ENCODE measurements at places on chromosomes 5 and 9.

DNA sequence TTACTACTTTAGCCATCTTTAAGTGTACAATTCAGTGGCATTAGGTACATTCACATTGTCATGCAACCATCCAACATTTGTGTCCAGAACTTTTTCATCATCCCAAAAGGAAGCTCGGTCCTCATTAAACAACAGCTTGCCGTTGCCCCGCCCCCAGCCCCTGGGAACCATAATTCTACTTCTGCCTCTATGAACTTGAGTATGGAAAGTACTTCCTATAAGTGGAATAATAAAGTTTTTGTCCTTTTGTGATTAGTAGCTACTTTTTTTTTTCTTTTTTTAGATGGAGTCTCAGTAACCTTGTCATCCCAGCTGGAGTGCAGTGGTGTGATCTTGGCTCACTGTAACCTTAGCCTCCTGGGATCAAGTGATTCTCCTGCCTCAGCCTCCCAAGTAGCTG lies 5.0 kb downstream of the GBGT1 start:
- DNase-seq, result no peak

- DNase-seq, result no peak
Observed at GRCh38 chr5:31029925-31030324, 163.6 kb upstream of the CDH6 start.

GRCh38 chr5:150085191-150085912 lies 1.0 kb downstream of the CSF1R start:
- no peak for DNase-seq

DNA sequence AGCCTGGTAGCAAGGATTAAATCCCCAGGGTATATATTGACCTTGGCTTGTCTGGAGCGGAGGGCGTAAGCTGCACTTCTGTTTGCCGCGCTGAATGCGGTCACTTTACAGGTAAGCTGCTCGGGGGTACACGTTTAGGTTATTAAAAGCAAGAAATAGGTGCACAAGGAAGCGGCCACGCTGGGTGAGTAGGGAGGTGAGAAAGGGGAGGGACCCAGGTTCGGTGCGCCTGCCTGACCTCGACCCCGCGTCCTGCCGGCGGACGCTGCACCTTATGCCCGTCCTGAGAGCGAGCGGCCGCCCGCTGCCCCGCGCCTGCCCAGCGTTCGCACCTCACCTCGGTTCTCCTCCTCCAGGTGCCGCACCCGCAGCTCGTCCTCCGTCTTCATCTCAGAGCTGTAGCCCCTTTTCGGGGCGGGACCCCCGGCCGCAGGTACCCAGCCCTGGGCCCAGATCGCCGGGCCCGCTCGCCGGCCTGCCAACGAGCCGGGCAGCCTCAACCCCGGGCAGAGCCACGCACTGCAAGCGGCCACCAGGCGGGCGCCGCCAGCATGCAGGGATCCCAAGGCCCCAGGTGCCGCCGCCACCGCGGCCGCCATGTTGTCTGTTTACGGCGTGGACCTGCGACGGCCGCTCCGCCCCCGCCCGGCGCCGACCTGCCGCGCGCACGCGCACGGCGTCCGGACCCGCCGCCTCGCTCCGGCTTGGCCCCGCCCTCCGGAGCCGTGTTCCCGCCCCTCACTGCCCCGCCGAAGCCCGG lies at the start of gene AUH:
Gene AUH (minus strand): TSS at position 628 of the 760 bp plus-strand sequence. CDS start 29 bp downstream, at position 599.
- DNase-seq, result peak; percentile 93

DNA sequence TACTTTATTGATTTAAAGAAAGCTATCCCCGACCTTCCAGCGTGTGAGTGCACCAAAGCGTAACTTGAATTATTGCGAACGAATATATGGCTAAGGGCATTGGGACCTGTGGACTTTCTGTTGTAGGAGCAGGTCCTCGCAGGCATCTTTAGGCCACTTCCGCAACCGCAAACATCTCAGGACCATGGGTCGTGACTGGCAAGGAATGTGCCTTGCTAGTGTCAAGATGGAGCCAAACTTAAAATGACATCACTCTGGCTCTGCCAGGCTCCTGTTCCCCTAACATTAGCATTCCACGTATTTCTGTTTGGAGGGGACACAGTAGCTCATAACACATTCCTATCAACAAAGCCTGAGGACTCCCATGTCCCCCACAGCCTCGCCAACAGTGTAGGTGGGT lies 44.1 kb upstream of the OLFM1 start:
- no peak for DNase-seq
